ENCODE measurements at places on chromosomes 1 and 21.

- DNase-seq, result no peak
Observed at GRCh38 chr1:246878551-246878950, 53.2 kb downstream of the AHCTF1 start.

- no peak for DNase-seq
Observed at GRCh38 chr1:199089393-199090122, 450.7 kb downstream of the PTPRC start.

GRCh38 chr21:32909393-32909792, 116.3 kb upstream of the OLIG2 start:
- DNase-seq, result no peak

DNA sequence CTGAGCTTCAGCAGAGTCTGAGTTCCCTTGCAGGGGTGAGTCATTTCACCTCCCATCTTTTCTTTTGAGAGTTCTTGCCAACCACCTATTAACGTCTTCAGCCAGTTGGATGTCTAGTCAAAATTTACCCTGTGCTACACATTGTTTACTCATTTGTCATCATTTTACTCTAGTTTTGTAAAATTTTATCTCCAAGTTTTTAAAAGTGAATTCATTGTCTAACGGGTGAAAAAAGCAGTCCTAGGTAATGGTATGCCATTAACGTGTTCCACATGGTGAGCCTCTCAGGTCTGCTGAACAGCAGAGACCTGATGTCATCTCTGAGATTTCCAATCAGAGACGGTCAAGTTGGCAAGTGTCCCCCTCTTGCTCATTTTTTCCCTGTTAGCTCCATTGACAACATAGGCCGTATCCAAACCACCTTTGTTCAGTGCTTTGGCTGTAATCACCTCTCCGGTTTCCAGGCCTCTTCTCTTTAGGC, 85.4 kb downstream of the TBX15 start:
- DNase-seq, result peak; percentile 89

DNA sequence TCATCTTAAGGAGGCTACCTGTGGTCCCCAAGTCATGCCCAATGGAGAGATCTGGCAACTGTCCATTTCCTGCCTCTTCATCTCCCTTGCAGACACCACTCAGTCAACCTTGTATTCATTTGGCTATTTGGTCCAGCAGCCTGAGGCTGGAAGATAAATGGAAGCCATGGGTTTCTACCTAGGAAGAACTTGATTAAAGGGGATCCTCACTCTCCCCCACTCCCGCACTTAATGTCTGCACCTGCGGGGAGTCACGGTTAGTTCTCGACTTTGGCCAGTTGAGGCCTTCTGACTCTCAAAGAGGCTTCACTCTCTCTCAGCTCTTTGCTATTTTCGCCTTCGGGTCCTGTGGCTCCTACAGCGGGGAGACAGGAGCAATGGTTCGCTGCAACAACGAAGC, 8.4 kb upstream of the ATXN7L2 start:
- DNase-seq, result no peak

DNA sequence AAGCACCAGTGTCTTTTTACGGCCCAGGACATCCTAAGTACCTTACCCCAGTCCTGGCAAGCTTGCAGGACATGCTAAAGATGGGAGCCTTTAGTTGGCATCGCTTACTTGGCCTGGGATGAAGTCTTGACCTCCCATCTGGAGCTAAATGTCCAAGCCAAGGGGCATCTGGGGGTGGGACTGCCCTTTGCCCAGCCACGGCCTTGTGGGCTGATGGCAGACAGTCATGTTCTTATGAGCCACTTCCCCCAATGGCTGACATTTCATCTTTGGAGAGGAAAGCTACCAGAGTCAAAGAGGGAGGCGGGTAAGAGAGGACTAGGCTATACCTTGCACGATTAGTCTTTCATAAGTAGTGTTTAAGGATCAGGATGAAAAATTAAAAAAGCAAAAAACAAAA, 32.2 kb downstream of the OPTC start:
- no peak for DNase-seq

Data from RCC 7860 (cell line).